ENCODE measurements at places on chromosomes 1 and 21. TPM values are rescaled to one million over a fixed set of nuclear protein-coding genes. Genes with fewer than 3 reads are reported as not detected.

DNA sequence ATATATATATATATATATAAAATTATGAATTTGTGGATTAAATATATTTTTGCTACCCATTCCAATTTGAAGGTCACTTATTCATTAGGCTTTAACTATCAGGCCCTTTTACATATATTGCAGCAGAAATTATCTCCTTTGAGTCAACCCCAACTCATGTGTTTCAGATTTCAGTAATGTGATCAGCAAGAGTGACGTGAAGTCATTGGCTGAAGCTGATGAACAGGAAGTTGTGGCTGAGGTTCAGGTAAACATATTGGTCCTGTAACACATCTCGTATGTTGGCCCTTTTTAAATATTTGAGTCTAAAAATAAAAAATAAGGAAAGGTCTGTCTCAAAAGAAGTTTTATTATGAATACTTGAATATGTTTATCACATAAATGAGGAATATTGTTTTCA lies 8.5 kb downstream of the VPS45 start:
- DNase-seq = no peak

GRCh38 chr1:29599071-29599470 lies 362.7 kb downstream of the PTPRU start:
- no peak for DNase-seq

Gene MXRA8
- 0.44 TPM for total RNA-seq

Gene RUNX3
- not detected for total RNA-seq

Gene TMEM51
- 5.9 TPM for total RNA-seq

Gene NCAM2
- total RNA-seq = under 0.01 TPM

GRCh38 chr1:162913345-162913744 lies 52.4 kb upstream of the CCDC190 start:
- no peak for DNase-seq

Gene ACTA1
- not detected for total RNA-seq

Gene LCA5L
- total RNA-seq = 0.22 TPM

DNA sequence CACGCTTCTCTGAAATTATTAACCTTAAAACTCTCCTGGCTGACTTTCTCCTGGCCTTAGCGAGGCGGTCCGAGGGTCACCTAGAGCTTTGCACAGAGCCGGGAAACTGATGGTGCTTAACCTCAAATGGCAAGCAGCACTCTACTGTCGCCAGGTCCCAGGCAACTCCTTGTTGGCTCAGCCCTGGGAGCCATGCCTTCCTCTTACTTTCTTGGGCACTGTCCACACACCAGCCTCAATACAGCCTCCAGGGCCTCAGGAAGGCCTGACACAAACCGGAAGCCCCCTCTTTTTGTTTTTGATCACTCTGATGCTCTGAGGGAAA lies 3.8 kb downstream of the TRABD2B start:
- no peak for DNase-seq

Gene S100B
- total RNA-seq = 0.22 TPM

- DNase-seq = peak; percentile 10
These were observed at the start of gene COL6A2 for GRCh38 chr21:46097336-46098293. TSS of gene COL6A2 (plus strand) at chr21:46098112.

Gene OLFML2B
- 0.22 TPM for total RNA-seq

DNA sequence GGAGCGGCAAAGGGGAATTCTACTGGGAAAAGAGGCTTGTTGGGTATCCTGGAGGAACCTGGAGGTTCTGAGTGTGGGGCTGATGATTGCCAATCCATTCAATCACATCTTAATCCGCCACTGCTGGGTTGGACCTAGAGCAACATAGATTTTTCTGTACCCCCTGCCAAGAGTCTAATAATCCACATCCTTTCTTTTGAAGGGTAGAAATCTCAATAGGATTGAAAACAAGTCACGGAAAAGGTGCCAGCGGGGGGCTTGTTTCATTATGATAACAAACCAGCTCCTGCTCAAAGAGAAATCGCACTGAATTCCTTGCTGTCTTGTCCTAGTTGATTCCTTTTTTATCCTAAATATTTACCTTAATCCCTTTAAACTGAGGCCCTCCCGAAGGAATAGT lies 528.5 kb downstream of the ADGRL2 start:
- no peak for DNase-seq

DNA sequence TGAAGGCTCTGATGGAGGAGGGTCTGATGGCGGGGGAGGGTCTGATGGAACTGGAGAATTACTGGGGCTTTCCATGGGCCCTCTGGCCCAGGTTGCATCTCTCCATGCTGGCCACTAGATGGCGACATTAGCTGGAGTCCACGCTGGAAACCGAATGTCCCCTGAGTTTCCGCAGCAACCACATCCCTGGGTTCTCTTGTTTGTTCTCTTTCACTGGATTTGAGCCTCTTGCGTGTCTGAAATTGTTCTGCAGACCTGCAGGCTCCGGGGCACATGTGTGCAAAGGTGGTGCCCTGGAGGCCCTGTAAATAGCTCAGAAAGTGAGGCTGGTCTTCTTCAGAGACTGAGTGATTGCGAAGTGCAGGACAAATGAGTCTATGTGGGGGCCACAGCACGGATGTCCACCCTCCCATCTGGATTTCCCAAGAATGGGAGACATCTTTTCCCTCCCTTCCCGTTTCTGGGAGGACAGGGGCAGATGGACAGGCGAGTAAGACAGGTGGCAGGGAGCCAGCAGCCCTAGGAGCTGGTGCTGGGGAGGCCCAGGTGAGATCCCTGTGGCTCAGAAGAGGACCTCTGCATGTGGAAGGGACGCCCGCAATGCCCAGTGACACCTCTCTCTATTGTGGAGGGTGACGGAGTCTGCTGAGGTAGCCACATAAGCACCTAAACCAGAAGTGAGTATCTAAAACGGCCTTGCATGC lies 73.2 kb upstream of the ABCG1 start:
- DNase-seq = peak; percentile 79

DNA sequence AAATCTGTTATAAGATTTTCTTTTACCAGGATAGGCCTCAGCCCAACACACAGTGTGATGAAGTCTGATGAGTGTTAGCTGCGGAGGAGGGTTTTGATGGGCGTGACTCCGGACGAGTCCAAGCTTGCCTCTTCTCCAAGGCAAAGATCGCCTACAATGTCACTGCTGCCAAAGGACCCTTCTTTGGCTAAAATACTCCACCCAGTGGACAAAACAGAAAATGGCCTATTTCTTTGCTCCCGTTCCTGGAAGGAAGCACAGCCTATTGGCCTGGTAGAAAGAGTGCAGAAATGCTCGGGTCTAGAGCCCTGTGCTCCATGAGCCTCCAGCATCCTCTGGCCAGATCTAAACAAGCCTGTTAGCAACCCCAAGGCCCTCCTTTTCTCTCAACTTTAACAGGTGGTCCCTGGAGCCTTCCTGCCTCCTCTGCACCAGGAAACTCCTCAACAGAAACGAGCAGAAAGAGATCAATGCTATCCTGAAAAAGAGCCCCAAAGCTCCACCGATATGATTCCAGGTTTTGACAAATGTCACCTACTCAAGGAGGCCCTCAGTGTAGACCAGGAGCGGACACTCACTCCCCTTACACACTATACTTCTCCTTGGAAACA lies 3.4 kb upstream of the CASQ2 start:
- DNase-seq = peak; percentile 74

DNA sequence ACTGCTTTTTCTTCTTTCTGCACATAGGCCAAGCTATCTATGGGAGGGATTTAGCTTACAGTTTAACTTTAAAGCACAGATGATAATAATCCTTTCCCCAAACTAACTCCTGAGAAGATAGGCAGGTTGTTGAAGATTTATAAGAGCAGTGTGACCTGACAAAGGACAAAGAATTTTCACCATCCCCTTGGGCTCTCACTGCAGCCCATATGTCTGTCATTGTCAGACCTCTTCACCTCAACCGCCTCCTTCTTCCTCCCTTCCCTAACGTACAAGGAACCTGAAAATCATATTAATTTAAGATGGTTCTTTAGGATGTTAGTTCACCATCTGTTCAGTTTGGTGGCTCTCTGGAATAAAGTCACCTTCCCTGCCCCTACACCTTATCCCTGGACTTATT lies 5.0 kb downstream of the RNU1-2 start:
- DNase-seq = peak; percentile 58

DNA sequence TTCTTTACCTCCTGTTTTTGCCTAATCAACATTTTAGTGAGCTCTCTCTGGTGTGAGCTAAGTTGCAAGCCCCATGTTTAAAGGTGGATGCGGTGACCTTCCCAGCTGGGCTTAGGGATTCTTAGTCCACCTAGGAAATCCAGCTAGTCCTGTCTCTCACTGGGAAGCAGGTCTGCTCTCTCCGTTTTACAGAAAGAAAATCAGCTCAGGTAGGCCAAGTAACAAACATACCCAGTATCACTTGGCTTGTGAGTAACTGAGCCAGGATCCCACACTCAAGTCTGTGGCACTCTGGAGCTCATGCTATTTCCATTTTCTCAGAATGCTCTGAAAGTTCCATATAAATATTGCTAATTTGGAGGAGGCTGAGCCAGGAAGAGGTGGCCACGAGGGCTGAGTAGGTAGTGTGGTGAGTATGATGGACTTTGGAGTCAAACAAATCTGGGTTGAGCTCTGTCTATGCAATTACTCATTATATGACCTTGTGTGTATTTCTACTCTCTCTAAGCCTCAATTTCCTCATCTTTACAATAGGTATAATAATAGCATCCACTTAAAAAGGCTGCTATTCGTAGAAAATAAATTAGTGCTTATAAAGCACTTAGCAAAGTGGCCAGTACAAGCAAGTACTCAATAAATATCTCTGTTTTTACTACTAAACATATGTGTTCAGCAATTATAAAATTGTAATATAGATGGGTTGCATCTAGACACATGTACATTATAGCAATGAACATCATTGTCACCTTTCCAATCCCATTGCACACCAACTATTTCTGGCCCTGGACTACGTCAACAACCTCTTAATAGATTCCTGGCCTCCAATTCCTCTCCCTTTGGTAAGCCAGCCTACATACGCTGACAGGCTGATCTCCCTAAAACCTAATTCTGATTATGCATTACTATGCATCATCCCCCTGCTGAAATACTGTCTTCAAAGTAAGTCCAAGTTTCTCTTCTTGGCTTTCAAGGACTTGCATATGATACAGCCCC lies 32.7 kb upstream of the DHCR24 start:
- no peak for DNase-seq

Gene KCNE1
- 0.22 TPM for total RNA-seq

- DNase-seq = peak; percentile 13
These were observed 4.4 kb downstream of the ST3GAL3 start for GRCh38 chr1:43711524-43712386.

DNA sequence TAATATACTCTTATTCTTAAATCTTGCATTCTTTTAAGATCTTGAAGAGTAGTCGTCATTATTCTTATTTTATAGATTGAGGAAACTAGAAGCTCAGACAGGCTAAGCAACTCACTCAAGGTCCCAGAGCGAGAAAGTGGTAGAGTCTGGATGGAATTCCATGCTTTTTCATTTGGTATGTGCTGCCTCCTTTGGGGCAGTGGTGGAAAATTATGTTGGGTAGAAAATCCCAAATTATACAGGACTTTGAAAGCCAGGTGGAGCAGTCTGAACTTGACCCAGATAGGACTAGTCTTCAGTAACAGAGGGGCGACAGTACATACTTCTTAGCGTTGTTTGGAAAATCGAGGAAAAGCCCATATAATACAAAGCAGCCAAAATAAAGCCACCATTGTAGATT lies 205.6 kb downstream of the ATG4C start:
- no peak for DNase-seq

DNA sequence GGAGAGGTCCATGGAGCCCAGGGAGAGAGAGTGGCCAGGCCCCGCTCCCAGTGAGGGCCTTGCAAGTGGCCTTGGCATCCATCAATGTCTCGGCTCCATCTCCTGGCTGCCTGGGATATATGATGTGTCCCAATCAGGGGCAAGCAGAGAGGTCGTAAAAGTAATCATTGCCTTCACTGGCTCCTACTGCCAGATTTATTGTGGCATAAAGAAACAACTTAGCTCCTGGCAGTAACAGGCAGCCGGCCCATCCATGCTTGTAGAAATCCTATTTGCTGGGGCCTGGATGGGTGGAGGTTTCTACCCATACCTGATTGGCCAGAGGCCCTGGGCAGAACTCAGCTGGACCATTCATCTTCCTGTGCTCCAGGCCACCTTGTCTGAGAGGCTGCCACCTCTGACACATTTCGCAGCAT lies 272.6 kb downstream of the MATN1 start:
- DNase-seq = no peak

DNA sequence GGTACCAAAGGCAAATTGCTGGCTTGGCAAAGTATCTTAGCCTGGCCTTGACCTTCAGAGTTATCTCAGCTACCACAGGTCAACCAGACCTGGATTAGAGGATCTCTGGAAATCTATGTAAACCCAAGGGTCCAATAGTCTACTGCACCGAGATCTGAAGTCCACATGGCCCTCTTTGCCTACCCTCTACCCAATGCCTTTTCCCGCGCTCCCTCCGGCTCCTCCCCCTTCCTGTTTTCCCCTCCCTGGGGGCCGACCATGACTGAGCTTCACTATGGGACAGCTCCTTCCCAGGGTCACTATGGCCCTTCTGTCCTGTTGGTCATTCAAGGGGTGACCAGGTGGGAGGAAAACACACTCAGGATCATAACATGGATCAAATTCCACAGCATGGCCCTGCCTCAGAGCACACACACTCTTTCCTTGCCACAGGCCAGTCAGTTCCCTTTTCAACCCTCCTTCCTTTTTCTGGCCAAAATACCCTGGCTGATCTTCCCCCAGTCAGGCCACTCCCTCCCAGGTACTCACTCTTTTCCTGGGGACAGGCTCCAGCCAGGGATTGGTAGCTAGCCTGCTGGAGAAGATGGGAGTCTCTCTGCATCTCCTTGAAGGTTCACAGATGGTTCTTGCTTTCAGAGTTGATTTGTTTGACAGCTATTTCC lies 19.1 kb upstream of the TMEM183A start:
- no peak for DNase-seq

- DNase-seq = no peak
These were observed 47.1 kb downstream of the FCRL3 start for GRCh38 chr1:157653494-157653873.

DNA sequence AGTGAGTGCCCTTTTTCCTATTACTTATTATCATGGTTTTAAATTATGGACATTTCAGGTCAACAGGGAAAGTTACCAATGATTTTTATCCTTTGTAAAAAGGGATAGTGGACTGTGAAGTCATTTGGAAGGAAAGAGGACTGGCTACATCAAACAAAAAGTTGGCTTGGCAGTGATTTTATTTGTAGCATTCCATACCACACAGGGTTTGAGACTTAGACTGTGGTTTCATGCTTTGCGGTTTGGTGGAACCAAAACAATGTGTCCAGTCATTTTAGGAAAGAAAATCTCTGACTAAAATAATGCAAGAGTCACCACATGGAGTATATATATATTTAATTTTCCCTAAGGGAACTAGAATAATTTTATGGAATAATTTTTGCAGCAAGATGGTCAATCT lies 239.5 kb downstream of the HMCN1 start:
- no peak for DNase-seq

Gene BGLAP
- under 0.01 TPM for total RNA-seq

Gene DENND2D
- total RNA-seq = 1.4 TPM

GRCh38 chr1:184646824-184647223 lies 107.8 kb downstream of the EDEM3 start:
- no peak for DNase-seq

Measured in lung microvascular endothelial cell (primary cell).